ENCODE measurements at places on chromosomes 12 and 14.

DNA sequence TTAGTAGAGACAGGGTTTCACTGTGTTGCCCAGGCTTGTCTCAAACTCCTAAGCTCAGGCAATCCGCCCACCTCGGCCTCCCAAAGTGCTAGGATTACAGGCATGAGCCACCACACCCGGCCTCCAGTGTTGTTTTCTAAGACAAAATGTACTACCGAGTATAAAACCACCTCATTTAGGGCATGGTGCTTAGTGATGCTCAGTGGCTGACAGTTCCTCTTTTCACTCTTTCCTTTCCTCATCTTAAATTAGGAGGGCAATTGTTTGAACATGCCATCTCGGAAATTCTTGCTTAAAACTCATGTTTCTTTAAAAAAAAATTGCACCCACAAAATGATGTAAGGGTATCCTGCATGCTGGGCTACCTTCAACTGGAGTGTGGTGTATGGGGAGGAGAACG is 89.0 kb downstream of the RFX4 start:
- no peak for DNase-seq

GRCh38 chr12:108846290-108846701 is 11.1 kb downstream of the SSH1 start:
- no peak for DNase-seq

- no peak for DNase-seq
Measured at GRCh38 chr12:131600160-131600532, 110.7 kb upstream of the SFSWAP start.

- DNase-seq = no peak
Measured at GRCh38 chr12:31019561-31019960, 54.1 kb upstream of the DDX11 start.

GRCh38 chr12:28021704-28022103 is 49.2 kb upstream of the PTHLH start:
- no peak for DNase-seq

DNA sequence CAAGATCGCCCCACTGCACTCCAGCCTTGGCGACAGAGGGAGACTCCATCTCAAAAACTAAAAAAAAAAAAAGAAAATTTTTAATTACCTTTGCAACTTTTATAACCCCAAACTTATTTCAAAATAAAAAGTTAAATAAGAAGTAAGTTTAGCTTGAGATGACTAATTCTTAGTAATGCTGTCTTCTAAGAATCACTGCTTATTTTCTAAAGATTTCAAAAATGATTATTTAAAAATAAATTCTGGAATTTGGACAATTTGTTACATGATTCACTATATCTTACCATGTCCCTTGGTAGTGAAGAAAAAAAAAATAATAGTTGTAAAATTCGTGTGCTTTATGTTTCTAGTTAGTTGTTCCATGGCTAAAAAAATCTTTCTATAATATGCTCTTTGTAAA is 11.6 kb upstream of the HECTD1 start:
- no peak for DNase-seq

DNA sequence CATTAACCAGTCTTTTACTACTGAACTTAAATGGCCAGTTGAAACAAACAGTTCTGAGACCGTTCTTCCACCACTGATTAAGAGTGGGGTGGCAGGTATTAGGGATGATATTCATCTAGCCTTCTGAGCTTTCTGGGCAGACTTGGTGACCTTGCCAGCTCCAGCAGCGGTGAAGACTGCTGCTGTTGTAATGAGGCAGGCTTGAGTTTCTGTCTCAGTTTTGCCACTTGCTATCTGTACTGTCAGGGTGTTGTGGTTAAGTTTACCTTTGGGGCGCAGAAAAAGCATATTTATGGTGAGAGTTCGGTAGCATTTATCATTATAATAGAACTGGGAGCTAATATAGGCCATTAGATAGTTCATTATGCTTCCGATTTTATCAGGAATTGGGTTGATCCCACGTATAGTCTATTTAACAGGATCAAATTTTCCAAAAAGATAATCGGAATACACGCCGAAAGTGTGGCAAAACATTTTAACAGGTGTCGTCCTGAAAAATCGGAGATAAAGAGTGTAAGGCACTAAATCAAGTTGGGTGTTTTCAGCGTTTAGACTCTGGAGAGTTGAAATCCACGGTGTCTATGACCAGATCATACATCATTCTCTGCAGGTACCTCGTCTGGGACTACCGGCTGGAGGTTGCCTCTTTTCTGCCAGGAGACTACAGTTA is 688 bp upstream of the NECAP1 start:
- peak; percentile 10 for DNase-seq

GRCh38 chr12:110677982-110678381 is 10.9 kb downstream of the HVCN1 start:
- no peak for DNase-seq

All from right renal pelvis (tissue), 4 donors.